Heart right ventricle (tissue), 16 donors: ENCODE measurements at places on chromosomes 7 and 10.
A peak's percentile ranks its signal among the peaks of the same experiment; 100 is the strongest.

GRCh38 chr10:117542706-117543224 lies at the start of gene EMX2:
EMX2 (plus strand) TSS chr10:117542746; CDS start chr10:117543268, 522 bp downstream.
- H3K27ac ChIP-seq: no peak within 1 kb of the TSS
- peaks cover 38% of the 10 kb centered on the region for H3K4me1 ChIP-seq
- H3K36me3 ChIP-seq: no peaks in the 10 kb centered on the region
- H3K4me3 ChIP-seq: peak within 1 kb of the TSS; percentile 37
- DNase-seq: no peak

GRCh38 chr7:32427769-32428291 lies 62.4 kb downstream of the LSM5 start:
- no peak overlapping the region for H3K27ac ChIP-seq
- peak; percentile 83 for DNase-seq
- no peaks in the 10 kb centered on the region for H3K4me1 ChIP-seq
- peaks cover 65% of the 10 kb centered on the region for H3K27me3 ChIP-seq
- H3K36me3 ChIP-seq: no peaks in the 10 kb centered on the region

GRCh38 chr7:82839555-82839954 lies 323.1 kb downstream of the PCLO start:
- H3K4me1 ChIP-seq: no peaks in the 10 kb centered on the region
- H3K4me3 ChIP-seq: no peak overlapping the region
- H3K27me3 ChIP-seq: no peaks in the 10 kb centered on the region
- no peak overlapping the region for H3K27ac ChIP-seq

DNA sequence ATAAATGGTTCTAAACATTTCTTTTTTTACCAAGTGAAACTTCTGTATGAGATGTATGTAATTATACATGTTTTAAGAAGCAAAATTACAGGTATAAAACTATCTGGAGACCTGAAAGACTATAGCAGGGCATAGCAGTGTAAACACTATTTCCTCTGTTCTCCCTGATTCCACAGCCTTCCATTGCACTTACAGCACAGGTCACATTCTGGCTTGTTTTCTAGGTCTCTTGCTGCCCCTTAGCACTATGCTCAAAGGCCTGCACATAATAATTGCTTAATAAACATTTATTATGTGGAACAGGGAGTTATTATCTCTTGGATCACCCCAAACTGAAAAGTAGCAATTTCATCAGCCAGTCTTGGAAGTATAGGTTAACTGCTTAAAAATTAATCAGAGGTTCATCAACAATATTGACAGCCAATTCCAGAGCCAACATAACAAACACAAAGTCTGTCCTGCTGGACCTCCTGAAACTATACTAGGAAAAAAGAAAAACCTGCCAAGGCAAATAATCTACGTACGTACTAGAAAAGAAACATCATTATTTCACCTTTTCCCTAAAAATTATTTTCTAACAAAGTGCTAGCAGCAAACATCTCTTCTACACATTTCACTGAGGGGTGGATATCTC lies 43.2 kb downstream of the PANK1 start:
- no peak for DNase-seq
- H3K27ac ChIP-seq: no peak overlapping the region

DNA sequence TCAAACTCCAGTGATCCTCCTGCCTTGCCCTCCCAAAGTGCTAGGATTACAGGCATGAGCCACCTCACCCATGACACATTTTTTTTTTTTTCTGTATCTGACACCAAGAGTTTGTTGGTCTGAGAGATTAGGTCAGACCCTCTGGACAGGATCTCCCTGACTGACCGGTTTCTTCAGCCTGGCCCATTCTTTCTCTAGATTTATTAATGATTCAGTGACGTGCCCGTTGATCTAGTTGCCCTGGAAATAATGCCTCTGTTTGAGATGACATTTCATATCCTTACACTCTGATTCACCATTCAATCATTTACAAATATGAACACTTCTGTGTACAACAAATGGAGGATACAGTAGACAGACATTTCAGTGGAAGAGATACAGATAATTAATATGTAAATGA lies 1.4 kb upstream of the ZNF212 start:
- no peaks in the 10 kb centered on the region for H3K27me3 ChIP-seq
- H3K27ac ChIP-seq: no peak overlapping the region
- DNase-seq: no peak
- H3K4me3 ChIP-seq: no peak overlapping the region
- H3K4me1 ChIP-seq: peaks cover 19% of the 10 kb centered on the region

DNA sequence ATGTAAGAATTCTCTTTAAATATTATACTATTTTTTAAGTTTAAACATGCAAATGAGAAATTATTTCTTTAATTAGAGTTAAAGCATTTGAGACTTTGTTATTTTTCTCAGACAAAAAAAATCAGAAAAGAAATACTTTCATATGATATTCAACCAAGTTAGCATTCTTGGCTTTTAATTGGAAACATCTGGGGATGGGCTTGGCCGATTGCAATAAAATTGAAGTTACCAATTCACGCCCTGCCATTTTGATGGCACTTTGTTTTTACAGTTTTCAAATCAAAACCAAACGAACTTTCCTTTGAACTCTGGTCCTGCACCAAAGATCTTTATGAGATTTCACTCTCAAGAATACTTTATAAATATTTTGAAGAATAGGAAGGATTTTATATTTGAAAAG lies 127.7 kb downstream of the ATE1 start:
- no peaks in the 10 kb centered on the region for H3K4me1 ChIP-seq
- H3K36me3 ChIP-seq: peaks cover 13% of the 10 kb centered on the region
- H3K27ac ChIP-seq: no peak overlapping the region
- H3K27me3 ChIP-seq: no peaks in the 10 kb centered on the region

GRCh38 chr10:76998451-76998850 lies 639.2 kb downstream of the KCNMA1 start:
- H3K4me3 ChIP-seq: no peak overlapping the region
- H3K27ac ChIP-seq: no peak overlapping the region
- H3K36me3 ChIP-seq: no peaks in the 10 kb centered on the region
- H3K27me3 ChIP-seq: no peaks in the 10 kb centered on the region
- no peaks in the 10 kb centered on the region for H3K4me1 ChIP-seq

DNA sequence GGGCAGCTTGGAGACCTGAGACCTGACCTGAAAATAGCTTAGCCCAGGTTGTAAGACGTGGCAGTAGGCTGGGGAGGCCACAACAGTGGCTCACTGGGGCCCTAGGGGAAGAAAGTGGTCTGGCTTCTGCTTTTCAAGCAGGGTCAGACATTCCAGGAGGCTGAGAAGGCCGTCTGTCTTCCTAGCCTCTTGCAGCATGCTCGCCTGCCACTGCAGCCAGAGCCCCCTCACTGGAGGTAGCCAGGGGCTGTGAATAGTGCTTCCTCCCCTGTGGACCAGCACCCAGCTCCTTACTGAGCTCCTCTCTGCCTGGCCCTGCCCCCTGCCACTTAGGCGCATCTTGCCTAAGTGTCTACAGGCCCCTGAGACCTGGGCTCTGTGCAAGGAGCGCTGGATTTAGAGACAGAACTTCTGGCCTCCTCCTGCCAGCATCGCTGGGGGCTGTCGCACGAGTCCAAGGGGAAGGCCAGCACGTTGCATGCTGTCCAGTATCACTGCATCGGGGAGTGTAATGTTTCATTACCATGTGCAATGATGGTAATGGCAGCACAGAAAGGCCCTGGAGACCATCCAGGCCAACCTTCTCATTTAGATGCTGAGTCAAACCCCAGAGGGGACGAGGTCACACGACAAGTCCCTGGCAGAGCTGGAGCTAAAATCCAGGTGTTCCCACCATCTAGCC lies 12.7 kb downstream of the ZMIZ1 start:
- peaks cover 98% of the 10 kb centered on the region for H3K4me1 ChIP-seq
- H3K36me3 ChIP-seq: no peaks in the 10 kb centered on the region
- no peaks in the 10 kb centered on the region for H3K27me3 ChIP-seq

- H3K27me3 ChIP-seq: no peaks in the 10 kb centered on the region
- H3K4me3 ChIP-seq: no peak overlapping the region
- no peaks in the 10 kb centered on the region for H3K4me1 ChIP-seq
- peak; percentile 55 for DNase-seq
Observed at GRCh38 chr7:39741942-39742623, 118.7 kb downstream of the RALA start.

- no peak for DNase-seq
- H3K36me3 ChIP-seq: no peaks in the 10 kb centered on the region
- H3K4me1 ChIP-seq: no peaks in the 10 kb centered on the region
- no peak overlapping the region for H3K27ac ChIP-seq
- H3K27me3 ChIP-seq: no peaks in the 10 kb centered on the region
Observed at GRCh38 chr10:13734151-13734550, 147.4 kb downstream of the PRPF18 start.

GRCh38 chr10:116836083-116836482 lies 13.2 kb upstream of the ENO4 start:
- DNase-seq: no peak
- no peaks in the 10 kb centered on the region for H3K4me1 ChIP-seq
- no peaks in the 10 kb centered on the region for H3K27me3 ChIP-seq
- no peak overlapping the region for H3K4me3 ChIP-seq
- no peak overlapping the region for H3K27ac ChIP-seq

GRCh38 chr10:131212763-131213325 lies 98.7 kb downstream of the TCERG1L start:
- H3K36me3 ChIP-seq: no peaks in the 10 kb centered on the region
- DNase-seq: no peak
- no peak overlapping the region for H3K27ac ChIP-seq
- peaks cover 5% of the 10 kb centered on the region for H3K27me3 ChIP-seq

DNA sequence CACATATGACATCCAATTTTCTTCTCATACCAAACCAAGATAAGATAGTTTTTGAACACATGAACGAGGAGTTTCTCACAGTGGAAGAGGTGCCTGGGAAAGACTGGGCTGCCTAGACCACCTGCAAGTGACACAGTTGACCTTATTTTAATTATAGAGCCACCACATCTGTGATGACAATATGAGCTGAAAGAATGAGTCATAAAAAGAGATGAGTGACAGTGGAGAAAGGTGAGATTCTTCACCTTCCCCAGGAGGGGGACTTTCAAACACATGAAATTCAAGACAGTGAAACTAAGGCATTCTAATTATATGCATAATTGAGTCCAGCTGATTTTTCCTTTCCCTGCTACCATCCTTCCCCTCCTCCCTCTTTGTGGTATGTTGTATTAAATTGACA lies 475.5 kb downstream of the NXPH1 start:
- no peak for DNase-seq
- no peaks in the 10 kb centered on the region for H3K27me3 ChIP-seq
- no peaks in the 10 kb centered on the region for H3K36me3 ChIP-seq
- H3K27ac ChIP-seq: no peak overlapping the region

DNA sequence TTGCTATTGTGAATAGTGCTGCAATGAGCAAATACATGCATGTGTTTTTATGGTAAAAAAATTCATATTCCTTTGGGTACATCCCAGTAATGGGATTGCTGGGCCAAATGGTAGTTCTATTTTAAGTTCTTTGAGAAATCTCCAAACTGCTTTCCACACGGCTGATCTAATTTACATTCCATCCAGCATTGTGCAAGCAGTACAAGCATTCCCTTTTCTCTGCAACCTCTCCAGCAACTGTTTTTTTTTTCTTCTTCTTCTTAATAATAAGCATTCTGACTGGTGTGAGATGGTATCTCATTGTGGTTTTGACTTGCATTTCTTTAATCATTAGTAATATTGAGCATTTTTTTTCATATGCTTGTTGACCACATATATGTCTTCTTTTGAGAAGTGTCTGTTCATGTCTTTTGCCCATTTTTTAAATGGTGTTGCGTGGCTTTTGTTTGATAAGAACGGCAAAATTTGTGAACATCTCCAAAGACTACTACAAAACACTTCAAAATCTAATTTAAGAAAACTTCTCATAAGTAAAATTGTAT lies 136.1 kb upstream of the MYO3A start:
- H3K27me3 ChIP-seq: no peaks in the 10 kb centered on the region
- H3K4me1 ChIP-seq: no peaks in the 10 kb centered on the region
- H3K4me3 ChIP-seq: no peak overlapping the region
- H3K27ac ChIP-seq: no peak overlapping the region

- H3K4me3 ChIP-seq: no peak overlapping the region
- no peak for DNase-seq
- H3K27ac ChIP-seq: no peak overlapping the region
- no peaks in the 10 kb centered on the region for H3K36me3 ChIP-seq
- no peaks in the 10 kb centered on the region for H3K27me3 ChIP-seq
Observed at GRCh38 chr10:130873636-130874035, 437.9 kb downstream of the TCERG1L start.

DNA sequence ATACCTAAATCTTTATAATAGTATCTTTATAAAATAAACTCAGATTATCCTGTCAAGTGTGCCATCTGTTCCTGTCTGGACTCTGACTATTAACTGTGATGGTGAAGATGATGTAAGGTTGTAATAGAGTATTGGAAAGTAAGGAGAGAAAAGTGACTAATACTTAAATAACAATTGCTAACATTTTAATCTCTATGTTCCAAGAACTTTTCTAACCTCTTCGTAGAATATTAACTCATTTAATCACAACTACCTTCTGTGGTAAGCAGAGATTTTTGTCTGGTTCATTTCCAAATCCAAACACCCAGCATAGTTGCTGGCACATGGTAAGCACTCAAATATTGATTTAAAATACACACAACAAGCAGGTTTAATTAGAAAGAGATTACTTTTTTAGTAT lies 2.5 kb downstream of the TNPO3 start:
- no peaks in the 10 kb centered on the region for H3K36me3 ChIP-seq
- H3K27ac ChIP-seq: no peak overlapping the region
- no peaks in the 10 kb centered on the region for H3K27me3 ChIP-seq
- DNase-seq: no peak
- H3K4me3 ChIP-seq: no peak overlapping the region

- H3K4me3 ChIP-seq: peak overlapping the region; percentile 88
- H3K27ac ChIP-seq: peak overlapping the region; percentile 86
- H3K4me1 ChIP-seq: peaks cover 22% of the 10 kb centered on the region
- H3K36me3 ChIP-seq: no peaks in the 10 kb centered on the region
Observed at GRCh38 chr7:151232917-151233701, 826 bp downstream of the CHPF2 start.

- no peaks in the 10 kb centered on the region for H3K27me3 ChIP-seq
- no peaks in the 10 kb centered on the region for H3K36me3 ChIP-seq
- no peak overlapping the region for H3K27ac ChIP-seq
- H3K4me1 ChIP-seq: no peaks in the 10 kb centered on the region
- no peak overlapping the region for H3K4me3 ChIP-seq
Observed at GRCh38 chr7:119562839-119563238, 710.1 kb upstream of the KCND2 start.

GRCh38 chr7:108525327-108525984 lies 479 bp downstream of the PNPLA8 start:
- H3K4me1 ChIP-seq: peaks cover 36% of the 10 kb centered on the region
- DNase-seq: no peak
- no peaks in the 10 kb centered on the region for H3K36me3 ChIP-seq
- H3K27me3 ChIP-seq: no peaks in the 10 kb centered on the region

DNA sequence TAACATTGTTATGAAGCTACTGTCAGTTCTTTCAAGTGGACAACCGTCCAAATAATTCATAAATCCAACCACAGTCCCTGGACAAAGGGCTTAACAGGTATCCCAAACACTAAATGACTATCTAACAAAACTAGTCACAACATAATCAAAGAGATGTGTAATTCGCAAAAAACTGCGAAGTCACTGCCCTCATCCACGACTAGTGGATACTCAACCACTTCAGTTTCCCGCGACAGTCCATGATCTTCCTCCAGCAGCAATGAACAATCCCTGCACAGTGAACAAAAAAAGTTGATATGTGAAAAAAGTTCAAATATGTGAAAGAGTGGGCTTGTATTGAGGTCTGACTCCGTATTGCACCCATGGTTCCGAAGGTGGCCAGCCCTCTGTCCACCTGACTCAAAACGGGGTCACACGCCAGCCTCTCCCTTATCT lies 287 bp downstream of the DCLRE1A start:
- DNase-seq: no peak
- no peaks in the 10 kb centered on the region for H3K36me3 ChIP-seq
- H3K27me3 ChIP-seq: no peaks in the 10 kb centered on the region
